ENCODE measurements at places on chromosomes 3 and 15.

DNA sequence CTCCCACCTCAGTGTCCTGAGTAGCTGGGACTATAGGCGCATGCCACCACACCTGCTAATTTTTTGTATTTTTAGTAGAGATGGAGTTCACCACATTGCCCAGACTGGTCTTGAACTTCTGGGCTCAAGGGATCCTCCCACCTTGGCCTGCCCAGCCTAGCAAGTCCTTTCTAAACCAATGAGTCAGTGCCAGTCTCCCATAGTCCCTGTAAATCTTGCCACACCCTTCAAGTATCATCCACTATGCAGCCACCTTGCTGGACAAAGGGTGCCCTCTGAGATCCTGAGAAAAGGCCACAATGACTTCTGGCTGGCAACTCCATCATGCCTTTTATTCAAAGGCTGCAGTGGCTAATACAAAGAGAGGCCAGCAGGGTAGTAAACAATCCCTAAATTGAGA is 184.0 kb downstream of the ABHD5 start:
- no peak for DNase-seq

GRCh38 chr3:85875589-85875988 is 916.8 kb downstream of the CADM2 start:
- DNase-seq = no peak

- no peak for DNase-seq
Measured at GRCh38 chr3:198071602-198072287, 111.7 kb downstream of the LMLN start.

DNA sequence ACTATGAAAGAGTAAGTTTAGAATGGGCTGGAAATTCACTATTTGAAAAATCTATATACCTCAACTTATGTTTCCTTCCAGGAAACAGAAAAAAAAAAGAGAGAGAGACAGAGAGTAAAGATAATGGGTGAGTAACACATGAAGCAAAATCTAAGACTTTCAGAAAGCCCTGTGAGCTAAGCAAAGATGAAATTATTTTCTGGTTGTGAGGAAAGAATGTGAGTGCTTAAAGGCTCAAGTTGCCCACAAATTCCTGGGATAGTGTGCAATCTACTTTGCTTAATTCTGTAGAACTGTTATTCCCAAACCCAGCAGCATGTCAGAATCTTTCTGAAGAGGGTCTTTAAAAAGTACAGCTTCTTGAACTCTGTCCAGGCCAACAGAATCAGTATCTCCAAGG is 337.7 kb upstream of the AGTR1 start:
- no peak for DNase-seq

GRCh38 chr15:80609512-80609946 is 85.6 kb upstream of the ABHD17C start:
- DNase-seq = no peak

DNA sequence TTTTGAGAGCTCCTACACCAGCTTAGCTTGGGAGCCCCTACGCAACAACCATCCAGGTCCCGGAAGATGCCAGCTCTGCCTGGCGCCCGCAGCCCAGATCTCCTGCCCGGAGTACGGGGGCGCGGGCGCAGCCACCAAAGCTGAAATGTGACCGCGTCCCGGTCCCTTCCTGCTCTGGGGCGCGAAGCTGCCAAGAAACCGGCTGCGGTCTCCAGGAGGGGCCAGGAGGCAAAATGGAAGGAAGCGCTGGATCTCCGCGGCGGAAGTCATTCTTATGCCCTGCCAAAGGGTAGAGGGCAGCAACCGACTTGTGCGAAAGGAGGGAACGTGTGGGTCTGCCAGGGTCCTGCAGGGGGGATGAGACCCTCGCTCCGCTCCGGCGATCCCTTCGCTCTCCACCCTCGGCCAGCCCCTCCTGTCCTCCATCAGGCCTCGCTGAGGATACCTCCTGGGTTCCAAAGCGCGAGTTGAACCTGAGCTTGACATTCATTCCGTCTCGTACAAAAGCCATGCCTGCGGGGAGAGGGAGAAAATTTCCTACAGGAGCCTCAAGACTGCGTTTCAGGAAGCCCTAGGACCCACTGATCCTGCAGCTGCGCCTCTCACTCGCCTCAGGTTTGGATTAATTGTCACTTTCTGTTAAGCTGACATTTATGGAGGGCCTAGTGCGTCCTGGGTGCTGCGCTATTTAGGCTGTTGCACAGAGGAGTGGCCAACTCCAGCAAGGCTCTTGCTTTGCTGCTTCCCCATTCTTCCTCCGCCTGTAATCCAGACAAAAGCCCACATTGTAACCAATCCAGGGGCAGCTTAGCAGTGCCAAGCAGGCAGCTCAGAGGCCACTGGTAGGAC is 98.3 kb upstream of the VGLL3 start:
- peak; percentile 70 for DNase-seq
